ENCODE measurements at places on chromosomes 7 and 10.
A peak's percentile ranks its signal among the peaks of the same experiment; 100 is the strongest.

- peak; percentile 56 for DNase-seq
Measured at GRCh38 chr7:16926283-16926682, 44.5 kb upstream of the AGR3 start.

- peak; percentile 40 for DNase-seq
Measured at GRCh38 chr10:96998329-96998888, 166.3 kb downstream of the LCOR start.

- no peak for DNase-seq
Measured at GRCh38 chr10:11921800-11922392, 98.7 kb downstream of the PROSER2 start.

GRCh38 chr10:78579576-78579975 lies 489.2 kb upstream of the ZMIZ1 start:
- no peak for DNase-seq

DNA sequence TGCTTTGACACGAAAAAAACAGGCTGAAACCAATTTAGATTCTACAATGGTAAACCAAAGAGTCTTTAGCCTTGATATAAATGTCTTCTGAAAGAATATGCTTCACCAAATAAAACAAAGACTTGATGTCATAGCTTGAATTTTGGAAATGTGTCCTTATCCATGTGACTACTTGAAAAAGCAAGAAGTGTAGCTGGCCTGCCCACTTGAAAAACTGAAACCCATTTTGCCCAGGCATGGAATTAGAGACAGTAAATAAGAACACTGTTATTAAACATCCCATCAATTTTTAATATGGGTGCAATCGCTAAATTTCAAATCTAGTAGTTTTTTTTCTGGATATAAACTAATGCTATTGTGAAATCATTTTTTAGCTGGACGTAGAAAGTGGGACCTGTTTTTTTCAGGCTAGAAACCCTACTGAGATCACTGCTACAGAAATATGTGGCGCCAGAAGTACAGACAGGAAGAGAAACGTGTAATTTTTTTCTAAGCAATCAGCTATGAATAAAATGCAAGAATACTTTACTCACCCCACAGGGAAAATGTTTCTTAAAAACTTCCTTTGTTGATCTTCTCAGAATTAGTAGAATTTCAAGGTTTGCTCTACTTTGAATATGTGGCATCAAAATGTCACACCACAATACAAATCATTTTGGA lies 56.7 kb downstream of the PIP4K2A start:
- DNase-seq, result no peak

DNA sequence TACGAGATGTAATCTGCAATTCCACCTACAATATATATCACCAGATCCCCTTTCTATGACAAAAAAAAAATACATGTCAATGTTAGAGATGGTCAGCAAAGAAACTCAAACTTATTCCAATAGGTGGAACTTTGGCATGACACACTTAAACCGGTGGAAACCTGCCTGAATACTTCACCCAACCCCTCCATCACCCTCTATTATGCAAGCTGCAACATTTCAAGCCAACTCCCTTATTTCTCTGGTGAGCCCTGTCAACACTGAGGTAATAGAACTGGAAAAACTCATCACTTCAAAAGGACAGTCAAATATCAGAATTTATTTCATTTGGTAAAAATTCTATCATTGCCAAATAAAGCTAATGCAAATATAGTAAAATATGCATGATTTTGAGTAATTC lies 3.6 kb downstream of the ZNF438 start:
- no peak for DNase-seq

GRCh38 chr7:86012971-86013370 lies 630.7 kb upstream of the GRM3 start:
- no peak for DNase-seq

DNA sequence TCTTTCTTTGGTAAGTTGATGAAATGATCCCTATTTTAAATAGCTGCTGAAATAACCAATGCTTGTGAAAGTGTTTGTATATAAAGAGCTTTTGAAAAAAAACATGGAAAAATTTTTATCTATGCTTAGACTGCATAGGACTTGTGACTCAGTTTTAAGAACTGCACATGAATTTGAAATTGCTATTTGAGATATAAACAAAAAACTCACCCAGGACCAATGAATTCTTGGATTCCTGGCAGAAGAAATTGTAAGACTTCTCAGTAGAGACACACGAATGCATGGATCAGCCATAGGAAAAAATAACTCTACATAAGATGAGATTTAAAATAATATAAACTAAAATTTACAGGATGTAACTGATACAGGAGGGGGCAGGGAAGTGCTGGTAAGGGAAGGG lies 278.8 kb upstream of the SORCS1 start:
- no peak for DNase-seq

DNA sequence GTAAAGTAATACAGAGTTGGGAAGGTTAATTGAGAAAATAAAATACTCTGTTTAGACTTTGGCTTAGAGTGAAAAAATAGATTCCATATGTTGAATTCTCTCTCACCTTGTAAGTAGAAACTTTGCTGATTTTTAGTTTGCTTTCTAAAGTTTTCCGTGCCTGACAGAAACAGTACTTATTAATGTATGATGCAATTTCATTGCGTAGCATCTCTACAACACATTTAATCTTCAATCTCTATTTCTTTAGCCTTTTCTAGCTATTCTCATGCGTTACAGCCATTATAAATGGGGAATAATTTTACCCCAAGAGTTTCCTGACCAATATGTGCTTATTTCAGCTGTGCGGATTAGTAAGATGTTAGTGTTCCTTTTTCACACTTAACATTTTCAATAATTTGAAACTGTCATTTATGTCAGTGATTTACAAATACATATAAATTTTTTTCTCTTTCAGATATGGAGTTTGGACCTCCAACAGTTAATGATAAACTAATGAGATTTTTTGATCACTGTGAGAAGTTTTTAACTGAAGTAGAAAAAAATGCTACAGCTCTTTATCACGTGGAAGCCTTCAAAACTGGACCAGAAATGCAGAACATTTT lies 3.3 kb downstream of the MINPP1 start:
- no peak for DNase-seq

DNA sequence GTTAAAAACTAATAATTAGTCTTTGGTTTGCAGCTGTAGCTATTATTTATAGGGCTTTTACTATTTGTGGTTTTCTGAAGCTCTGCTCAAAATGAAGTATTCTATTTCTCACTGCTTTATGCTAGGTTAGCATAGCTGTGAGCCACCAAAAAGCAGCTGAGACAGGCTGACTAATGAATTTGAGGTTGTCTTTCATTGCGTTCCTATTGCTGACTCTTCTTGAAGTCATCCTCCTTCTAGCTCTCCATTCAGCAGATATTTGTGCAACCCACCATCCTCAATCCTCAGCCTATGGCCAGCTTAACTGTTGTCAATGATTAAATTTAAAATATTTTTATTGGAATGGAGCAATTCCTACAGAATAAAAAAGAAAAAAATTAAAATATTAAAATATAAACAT lies 2.1 kb upstream of the RALA start:
- no peak for DNase-seq

- DNase-seq, result peak; percentile 44
Measured at GRCh38 chr10:102455893-102456471, 4.6 kb upstream of the C10orf95 start.

- DNase-seq, result no peak
Measured at GRCh38 chr7:5213286-5213645, 23.2 kb downstream of the WIPI2 start.

Data from SW480 (cell line).